HCT116 (cell line): ENCODE measurements at places on chromosomes 12 and 14.

- no peak overlapping the region for H3K27ac ChIP-seq
- peaks cover 5% of the 10 kb centered on the region; the same call in 1 of the 2 replicates for H3K4me1 ChIP-seq
- H3K27me3 ChIP-seq: no peaks in the 10 kb centered on the region
These were observed 16.1 kb downstream of the CNIH1 start for GRCh38 chr14:54425068-54425467.

GRCh38 chr12:49674318-49674981, 32.8 kb downstream of the FMNL3 start:
- H3K36me3 ChIP-seq: no peaks in the 10 kb centered on the region
- no peaks in the 10 kb centered on the region for H3K27me3 ChIP-seq
- no peak overlapping the region for H3K4me3 ChIP-seq
- no peak for DNase-seq
- no peaks in the 10 kb centered on the region for H3K4me1 ChIP-seq

- peaks cover 7% of the 10 kb centered on the region for H3K4me1 ChIP-seq
- peak within 1 kb of the TSS; percentile 24; the same call in 1 of the 2 replicates for H3K27ac ChIP-seq
- DNase-seq: peak; percentile 95
These were observed at the start of gene MDM1 for GRCh38 chr12:68331869-68332727. Gene MDM1 (minus strand): TSS chr12:68332362. CDS start chr12:68332245, 117 bp downstream.

GRCh38 chr14:98203421-98203820, 1068.6 kb downstream of the BCL11B start:
- H3K4me1 ChIP-seq: no peaks in the 10 kb centered on the region
- no peaks in the 10 kb centered on the region for H3K27me3 ChIP-seq

DNA sequence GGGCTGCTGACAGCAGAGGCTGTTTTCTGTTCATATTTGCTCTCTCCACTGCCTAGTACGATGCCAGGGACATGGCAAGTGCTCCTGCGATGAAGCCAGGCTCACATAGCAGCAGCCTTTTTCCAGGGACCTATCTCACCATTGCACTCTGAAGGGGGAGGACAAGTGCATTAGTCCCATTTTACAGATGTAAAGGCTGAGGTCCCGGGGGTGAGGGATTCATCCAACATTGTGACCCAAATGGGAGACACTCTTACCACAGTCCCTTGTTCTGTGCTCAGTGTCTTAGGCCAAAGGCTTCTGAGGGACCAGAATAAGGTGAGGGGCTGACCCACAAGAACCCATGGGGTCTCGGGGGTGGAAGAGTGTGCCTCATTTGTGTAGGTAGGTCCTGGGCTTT, 21.6 kb upstream of the ESRRB start:
- H3K4me3 ChIP-seq: no peak overlapping the region
- H3K4me1 ChIP-seq: peaks cover under 1% of the 10 kb centered on the region; the same call in 1 of the 2 replicates
- no peak for DNase-seq
- H3K36me3 ChIP-seq: no peaks in the 10 kb centered on the region
- no peak overlapping the region for H3K27ac ChIP-seq

DNA sequence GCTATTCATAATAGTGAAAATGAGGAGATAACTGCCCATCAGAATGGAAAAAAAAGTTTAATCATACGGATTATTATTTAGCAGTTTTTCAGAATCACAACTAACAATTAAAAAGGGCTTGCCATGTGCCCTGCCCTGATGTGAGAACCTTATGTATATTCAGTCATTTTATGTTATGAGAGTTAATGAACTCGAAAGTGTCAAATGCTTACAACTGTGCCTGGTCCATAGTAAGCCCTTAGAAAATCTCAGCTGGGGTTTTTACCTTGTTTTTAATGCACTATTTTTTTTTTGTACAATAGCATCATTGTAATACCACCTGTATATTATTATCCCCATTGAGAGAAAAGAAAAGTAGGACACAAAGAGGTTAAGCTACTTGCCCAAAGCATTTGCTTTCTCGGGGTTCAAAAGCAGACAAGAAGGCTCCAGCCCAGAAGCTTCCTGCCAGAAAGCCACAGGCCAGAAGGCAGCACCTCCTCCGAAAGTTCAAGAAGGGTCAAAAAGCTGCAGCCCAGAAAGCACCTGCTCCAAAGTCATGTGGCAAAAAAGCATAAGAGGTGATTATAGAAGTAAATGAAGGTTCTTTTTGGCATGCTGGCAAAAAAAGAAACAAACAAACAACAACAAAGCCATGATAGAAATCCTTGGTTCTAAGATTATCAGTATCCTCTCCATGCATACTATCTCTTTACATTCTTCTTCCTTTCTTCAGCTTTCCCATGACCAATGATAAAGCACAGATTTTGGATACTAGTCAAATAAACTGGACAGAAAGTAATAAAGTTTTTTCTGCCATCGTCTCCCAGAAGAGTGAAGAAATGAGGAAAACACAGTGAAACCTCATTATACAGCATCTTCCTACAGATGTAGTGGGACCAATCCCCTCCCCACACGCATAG, 59.1 kb upstream of the NAP1L1 start:
- no peak for DNase-seq
- H3K27ac ChIP-seq: no peak overlapping the region
- no peak overlapping the region for H3K4me3 ChIP-seq

DNA sequence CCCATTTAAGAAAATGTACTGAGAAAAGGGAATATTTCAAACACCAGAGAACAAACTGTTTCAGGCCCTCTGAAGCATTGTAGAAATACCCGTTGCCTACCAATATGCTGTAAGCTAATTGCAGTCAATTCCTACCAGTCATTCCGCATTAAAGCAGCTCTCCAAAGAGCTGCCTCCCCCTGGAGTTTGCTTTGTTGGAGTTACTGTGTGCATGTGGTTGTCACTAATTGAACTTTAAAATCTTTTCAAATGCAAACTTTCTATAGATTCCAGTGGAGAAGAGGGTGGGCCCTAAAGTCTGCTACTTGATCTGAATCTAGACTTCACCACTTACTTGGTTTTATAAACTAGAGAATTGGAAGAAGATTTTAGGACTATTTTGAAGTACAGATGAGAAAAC, 112.7 kb downstream of the PLXNC1 start:
- no peak overlapping the region for H3K27ac ChIP-seq
- peaks cover 21% of the 10 kb centered on the region for H3K4me1 ChIP-seq
- no peak overlapping the region for H3K4me3 ChIP-seq

DNA sequence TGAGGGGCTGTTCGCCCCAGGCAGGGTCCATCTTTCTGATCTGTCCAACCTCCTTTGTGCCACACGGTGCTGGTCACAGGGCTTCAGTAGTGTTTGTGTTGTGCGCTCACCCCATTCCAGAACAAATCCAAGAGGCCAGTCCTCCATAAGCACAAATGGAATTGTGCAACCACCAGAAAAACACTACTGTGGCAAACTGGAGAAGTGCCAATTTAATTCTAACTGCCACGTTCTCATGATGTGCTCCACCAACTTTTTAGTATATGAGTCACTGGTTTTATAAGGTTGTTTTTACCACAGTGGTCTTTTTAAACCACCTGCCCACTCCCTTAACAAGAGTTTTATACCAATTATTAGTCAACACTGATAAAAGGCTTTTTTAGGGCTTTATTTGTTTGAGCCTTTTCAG, 380.2 kb downstream of the NAV3 start:
- H3K4me1 ChIP-seq: peaks cover 3% of the 10 kb centered on the region; the same call in 1 of the 2 replicates
- no peaks in the 10 kb centered on the region for H3K27me3 ChIP-seq
- H3K36me3 ChIP-seq: no peaks in the 10 kb centered on the region
- DNase-seq: no peak
- H3K4me3 ChIP-seq: no peak overlapping the region
- no peak overlapping the region for H3K27ac ChIP-seq

GRCh38 chr12:47705229-47705565, 633 bp downstream of the RPAP3 start:
- H3K27me3 ChIP-seq: no peaks in the 10 kb centered on the region
- peaks cover 6% of the 10 kb centered on the region; the same call in 1 of the 2 replicates for H3K36me3 ChIP-seq
- peak overlapping the region; percentile 80 for H3K27ac ChIP-seq
- peak overlapping the region; percentile 78 for H3K4me3 ChIP-seq
- peaks cover 16% of the 10 kb centered on the region for H3K4me1 ChIP-seq

GRCh38 chr14:88599761-88600439, 37.1 kb downstream of the ZC3H14 start:
- H3K27ac ChIP-seq: no peak overlapping the region
- H3K27me3 ChIP-seq: no peaks in the 10 kb centered on the region
- H3K36me3 ChIP-seq: peaks cover 52% of the 10 kb centered on the region
- DNase-seq: no peak

DNA sequence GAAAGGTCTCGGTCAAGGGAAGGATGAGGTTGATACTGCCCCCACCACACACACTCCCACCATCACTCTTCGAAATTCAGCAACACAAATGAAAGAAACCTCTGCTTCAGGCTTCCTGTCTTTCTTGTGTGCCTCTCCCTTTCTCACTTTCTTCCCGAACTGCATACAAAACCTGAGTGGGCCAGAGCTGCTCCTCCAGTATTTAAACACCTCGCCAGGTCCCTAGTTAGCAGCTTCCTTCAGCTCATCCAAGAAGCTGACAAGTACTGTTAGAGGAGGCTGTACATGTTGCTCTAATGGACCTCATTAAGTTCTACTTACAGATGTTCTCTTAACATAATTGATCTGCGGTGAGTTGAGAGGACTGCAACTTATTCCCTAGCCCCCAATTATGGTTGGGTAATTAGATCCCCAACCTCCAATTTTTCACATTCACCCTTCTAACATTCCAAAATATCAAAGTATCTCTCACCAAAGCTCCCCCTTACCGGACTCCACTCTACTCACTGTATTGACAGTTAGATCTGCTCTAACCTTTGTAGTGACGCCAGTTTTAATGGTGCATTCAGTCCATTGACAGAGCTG, 4.1 kb upstream of the LMO3 start:
- no peaks in the 10 kb centered on the region for H3K27me3 ChIP-seq
- no peak for DNase-seq
- H3K36me3 ChIP-seq: no peaks in the 10 kb centered on the region
- H3K27ac ChIP-seq: no peak overlapping the region

- DNase-seq: no peak
- no peaks in the 10 kb centered on the region for H3K27me3 ChIP-seq
- H3K4me1 ChIP-seq: no peaks in the 10 kb centered on the region
- no peak overlapping the region for H3K27ac ChIP-seq
These were observed 41.2 kb downstream of the VEZT start for GRCh38 chr12:95258803-95259202.

GRCh38 chr12:96099986-96100385, 64.6 kb upstream of the LTA4H start:
- H3K27me3 ChIP-seq: no peaks in the 10 kb centered on the region
- no peak overlapping the region for H3K4me3 ChIP-seq
- H3K27ac ChIP-seq: no peak overlapping the region
- DNase-seq: no peak

DNA sequence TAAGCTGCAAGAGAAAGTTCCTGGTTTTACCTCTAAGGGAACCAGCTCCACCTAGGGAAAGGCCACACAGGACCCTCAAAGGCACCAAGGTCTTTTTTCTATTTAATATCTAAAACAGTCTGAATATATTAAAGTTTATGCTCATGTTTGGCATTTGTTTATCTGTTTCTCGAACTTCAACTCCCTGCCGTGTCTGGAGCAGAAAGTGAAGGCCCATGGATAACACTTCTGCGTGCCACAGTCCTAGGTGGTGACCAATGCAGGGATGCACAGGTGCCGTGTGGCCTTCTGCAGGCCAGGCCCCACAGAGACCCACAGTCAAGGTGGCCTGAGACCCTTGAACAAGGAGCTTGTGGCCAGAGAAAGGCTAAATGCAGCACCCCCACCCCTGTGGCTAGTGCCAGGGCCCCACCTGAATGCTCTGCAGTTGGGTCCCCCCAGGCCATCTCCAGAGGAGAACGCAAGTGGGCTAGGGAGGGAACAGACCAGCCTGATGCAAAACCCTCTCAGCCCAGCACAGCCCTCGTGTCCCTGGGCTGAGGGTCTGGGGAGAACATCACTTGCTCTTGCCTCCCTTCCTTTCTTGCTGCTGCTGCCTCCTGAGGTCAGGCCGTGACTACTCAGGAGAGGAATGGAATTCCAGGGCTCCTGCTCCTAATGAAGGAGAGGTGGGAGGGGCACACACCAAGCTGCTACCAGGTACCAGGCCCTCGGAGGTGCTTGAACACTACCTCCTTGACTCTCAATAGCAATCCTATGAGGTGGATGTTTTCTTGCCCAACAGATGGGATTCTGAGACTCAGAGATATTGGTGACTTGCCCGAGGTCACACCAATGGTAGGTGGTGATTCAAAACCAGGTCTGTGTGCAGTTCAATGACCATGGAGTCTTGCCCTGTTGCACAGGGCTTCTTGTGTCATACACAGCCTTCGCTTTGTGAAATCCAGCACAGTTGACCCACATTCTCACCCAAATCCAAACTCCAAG, 45.4 kb downstream of the PSMA6 start:
- H3K36me3 ChIP-seq: no peaks in the 10 kb centered on the region
- H3K4me1 ChIP-seq: peaks cover 69% of the 10 kb centered on the region
- H3K4me3 ChIP-seq: no peak overlapping the region
- peak overlapping the region; percentile 41 for H3K27ac ChIP-seq
- DNase-seq: no peak

GRCh38 chr12:5203274-5203673, 159.6 kb downstream of the KCNA5 start:
- no peaks in the 10 kb centered on the region for H3K36me3 ChIP-seq
- no peak overlapping the region for H3K4me3 ChIP-seq
- H3K27me3 ChIP-seq: no peaks in the 10 kb centered on the region
- DNase-seq: no peak
- H3K27ac ChIP-seq: no peak overlapping the region

DNA sequence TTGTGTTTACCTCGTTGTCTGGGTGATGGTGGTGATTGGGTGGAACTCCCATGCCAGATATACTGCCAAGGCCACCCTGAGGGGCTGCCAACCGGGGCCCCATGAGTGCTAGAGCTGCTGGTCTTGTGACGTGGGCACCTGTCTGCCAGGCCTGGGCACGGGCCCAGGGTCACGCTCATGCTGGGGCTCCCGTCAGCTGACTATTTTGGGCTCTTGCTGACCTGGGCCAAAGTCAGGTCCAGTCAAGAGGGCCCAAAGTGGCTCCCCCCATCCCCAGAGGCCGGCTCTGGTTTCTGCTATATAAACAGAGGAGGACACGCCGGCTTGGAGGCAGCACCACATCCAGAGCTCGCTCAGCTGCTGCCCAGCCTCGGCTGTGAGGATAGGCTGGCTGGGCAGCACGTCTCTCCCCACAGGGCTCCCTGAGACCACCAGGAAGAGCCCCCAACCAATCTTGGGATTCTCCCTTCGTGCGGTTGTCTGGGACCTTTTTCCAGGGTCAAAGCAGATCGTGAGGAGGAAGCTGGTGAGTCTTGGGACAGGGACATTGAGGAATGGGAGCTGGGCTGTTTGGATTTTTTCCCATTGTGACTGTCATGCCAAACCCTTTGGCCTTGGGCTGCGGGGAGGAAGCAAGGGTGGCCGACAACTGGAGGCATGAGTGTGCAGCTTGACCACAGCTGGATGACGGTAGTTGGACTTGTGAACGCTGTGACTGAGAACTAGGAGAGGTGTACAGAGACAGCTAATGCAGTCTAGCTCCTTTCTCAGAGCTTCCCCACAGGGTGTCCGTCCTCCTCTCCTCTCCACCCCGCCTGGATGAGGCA, 7.6 kb upstream of the NR4A1 start:
- no peak overlapping the region for H3K4me3 ChIP-seq
- no peaks in the 10 kb centered on the region for H3K27me3 ChIP-seq
- no peak overlapping the region for H3K27ac ChIP-seq
- no peaks in the 10 kb centered on the region for H3K4me1 ChIP-seq
- no peaks in the 10 kb centered on the region for H3K36me3 ChIP-seq
- DNase-seq: no peak
